ENCODE measurements at places on chromosomes 6 and 20.

DNA sequence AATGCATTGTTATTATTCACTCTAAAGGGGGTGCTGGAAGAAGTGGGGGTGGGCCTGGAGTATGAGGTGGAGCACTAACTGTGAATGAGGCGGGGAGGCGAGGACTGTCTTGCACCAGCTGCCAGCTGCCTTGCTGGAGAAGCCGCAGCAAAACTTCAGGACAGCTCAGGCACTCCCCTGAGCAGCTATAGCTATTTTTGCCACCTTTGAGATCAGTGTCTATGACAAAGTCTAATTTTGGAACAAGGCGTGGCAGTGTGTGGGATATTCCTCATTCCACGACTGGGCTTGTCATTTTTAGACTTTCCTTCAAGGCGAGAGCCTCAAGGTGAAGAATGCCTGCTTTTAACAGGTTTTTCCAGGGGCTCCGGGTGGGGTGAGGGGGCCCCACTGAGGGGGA lies 143.8 kb downstream of the DOK5 start:
- DNase-seq = no peak

DNA sequence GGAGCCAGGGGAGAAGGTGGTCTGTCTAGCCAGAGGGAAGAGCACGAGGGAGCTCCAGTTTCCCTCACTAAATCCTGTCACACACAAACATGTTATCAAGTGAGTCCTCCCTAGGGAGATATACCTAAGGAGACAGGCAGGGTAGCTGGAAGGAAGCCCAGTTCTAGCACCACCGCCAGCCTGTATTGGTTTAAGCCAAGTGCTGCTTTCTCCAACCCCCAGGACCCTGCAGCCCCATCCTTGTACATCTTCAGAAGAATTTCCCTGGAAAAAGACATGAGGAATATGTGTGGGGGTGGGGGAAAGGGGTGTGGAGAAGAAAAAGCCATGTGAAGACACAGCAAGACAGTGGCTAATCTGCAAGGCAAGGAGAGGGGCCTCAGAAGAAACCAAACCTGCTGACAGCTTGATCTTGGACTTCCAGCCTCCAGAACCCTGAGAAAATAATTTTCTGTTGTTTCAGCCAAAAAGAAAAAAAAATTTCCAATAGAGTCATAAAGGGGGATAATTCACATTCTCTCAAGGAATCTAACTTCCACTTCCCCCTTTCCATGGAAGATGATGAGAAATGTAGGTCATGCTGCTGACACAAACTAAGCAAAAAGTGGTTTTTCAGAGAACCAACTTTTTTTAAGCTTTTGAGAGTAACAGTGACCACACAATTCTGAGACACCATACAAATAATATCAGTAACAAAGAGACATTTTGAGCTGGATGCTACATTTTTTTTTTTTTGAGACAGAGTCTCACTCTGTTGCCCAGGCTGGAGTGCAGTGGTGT lies 103.2 kb upstream of the PRDM1 start:
- DNase-seq = peak; percentile 74

- no peak for DNase-seq
Measured at GRCh38 chr6:20350215-20350614, 51.5 kb upstream of the E2F3 start.

GRCh38 chr6:109690373-109690736 lies 647 bp downstream of the AK9 start:
- DNase-seq = peak; percentile 80

- no peak for DNase-seq
Measured at GRCh38 chr6:213284-213683, 79.0 kb upstream of the DUSP22 start.

DNA sequence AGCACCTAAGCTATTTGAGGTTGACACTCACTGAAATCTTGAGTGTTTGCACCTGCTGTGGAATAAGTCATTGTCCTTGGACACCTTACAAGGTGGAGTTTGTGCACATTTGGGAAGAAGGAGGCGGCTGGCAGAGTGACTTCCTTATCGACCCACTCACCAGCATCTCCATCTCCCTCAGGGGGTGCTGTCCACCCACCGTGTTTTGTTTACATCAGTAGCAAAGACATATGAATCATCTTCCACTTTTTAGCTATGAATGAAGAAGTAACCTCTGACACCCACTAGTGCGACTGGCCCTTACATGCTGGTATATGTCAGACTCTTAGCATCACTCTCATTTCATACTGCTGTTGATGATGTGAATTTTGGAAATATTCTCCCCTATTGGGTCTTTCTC lies 119.5 kb upstream of the SGK1 start:
- DNase-seq = no peak

- DNase-seq = no peak
Measured at GRCh38 chr6:99790679-99791078, 184.0 kb downstream of the PRDM13 start.

GRCh38 chr20:34773726-34774125 lies 51.7 kb downstream of the NCOA6 start:
- DNase-seq = no peak

GRCh38 chr6:135527116-135527959 lies 29.8 kb upstream of the AHI1 start:
- no peak for DNase-seq

GRCh38 chr6:147040121-147040910 lies 163.9 kb upstream of the STXBP5 start:
- DNase-seq = no peak

DNA sequence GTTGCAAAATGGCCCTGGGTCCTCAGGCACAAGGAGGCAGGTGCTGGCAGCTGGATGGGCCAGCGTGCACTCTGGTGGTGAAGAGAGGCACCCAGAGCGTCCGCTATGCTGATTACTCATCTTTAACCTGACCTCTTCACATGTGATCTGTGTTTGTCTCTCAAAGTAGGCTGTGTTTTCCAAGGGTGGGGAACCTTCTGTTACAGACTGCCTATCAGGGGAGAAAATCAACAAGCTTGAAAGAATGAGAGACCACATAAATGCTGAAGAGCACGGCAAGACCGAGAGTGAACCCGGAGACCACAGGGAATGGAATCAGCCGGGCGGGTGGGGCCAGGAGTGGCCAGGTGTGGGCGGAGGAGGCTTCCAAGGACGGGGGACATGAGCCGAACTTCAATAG lies 16.2 kb downstream of the BNIP5 start:
- no peak for DNase-seq

DNA sequence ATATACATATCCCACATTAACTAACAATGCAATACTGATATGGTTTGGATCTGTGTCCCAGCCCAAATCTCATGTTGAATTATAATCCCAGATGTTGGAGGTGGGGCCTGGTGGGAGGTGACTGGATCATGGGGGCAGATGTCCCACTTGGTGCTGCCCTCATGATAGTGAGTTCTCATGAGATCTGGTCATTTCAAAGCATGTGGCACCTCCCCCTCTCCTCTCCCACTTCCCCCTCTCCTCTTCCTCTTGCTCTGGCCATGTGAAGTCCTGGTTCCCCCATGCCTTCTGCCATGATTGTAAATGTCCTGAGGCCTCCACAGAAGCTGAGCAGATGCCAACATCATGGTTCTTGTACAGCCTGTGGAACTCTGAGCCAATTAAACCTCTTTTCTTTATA lies 71.2 kb downstream of the FYN start:
- DNase-seq = no peak

DNA sequence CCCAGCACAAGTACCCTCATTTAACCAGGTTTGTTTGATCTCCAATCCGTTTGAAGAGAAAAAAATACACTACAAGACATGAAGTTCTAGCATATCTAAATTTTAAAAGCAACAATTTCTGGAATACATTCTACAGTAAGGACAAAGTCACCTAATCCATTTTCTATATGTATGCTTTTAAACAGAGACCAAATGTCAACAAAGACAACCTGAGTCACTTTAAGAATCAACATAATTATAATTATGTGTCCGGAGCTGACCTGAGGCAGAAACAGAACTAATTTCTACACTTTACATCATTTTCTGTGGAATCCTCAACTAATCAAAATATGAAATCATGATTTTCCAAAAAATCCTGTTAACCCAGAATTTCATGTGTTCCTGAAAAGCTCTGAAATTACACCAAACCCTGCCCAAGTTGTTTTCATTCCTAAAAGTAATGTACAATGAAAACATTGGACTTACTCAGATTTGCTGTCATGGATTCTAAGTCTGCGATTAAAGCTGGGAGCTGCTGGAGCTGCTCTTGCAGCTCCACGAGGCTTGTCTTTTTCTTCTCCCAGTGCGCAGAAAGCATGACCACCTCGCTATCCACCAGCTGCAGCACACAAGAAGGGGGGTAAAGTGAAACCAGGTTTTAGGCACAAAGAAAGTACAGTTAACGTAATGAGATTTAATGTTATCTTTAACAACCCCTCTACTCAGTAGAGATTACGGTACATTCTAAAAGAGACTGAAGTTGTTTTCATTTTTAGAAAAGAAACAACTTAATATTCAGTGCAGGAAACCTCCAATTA lies 35.8 kb downstream of the DTNBP1 start:
- DNase-seq = no peak

- no peak for DNase-seq
Measured at GRCh38 chr6:135060076-135060475, 5.5 kb upstream of the HBS1L start.

GRCh38 chr6:161954699-161955276 lies 680.9 kb upstream of the AGPAT4 start:
- DNase-seq = no peak

DNA sequence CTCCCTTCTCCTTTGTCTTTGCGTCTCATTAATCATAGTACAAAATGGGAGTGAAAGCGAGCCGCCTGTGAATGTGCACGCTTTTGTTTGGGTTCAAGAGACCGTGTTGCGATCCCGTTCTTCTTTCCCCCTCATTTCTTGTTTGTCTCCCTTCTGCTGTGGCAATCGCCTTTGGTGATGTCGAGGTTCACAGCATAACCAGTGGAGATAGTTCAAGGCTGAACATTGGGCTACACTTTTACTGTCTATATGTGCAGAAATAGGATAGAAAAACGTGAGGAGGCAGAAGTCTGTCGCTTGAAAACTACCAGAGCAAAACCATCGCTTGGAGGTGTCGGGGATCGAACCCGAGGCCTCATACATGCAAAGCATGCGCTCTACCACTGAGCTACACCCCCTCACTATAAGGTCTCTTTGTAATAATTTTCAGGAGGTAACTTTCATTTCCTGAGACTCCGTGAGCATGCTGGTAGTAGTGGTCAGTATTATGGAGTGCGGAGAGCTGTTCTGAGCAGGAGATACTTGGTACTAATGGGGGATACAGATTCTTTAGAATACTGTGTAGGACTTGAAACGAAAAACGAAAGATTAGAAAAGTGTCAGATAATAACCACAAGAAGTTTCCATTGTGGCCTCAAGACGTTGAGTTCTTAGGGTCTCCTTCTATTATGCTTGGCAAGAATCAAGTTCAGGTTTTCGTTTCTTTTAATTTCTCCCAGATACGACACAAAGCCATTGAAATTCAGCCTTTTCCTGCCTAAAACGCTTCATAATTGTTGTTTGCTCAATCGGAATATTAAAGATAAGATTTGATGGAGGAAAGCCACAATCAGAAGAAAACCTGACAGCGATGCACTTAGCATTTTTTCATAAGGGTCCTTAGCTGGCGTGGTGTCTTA lies 106.6 kb downstream of the TRIM27 start:
- no peak for DNase-seq

GRCh38 chr6:93394471-93394870 lies 24.9 kb downstream of the EPHA7 start:
- DNase-seq = no peak

Measured in D341Med (cell line).